AG04450 (cell line): ENCODE measurements at places on chromosomes 12 and 14.

DNA sequence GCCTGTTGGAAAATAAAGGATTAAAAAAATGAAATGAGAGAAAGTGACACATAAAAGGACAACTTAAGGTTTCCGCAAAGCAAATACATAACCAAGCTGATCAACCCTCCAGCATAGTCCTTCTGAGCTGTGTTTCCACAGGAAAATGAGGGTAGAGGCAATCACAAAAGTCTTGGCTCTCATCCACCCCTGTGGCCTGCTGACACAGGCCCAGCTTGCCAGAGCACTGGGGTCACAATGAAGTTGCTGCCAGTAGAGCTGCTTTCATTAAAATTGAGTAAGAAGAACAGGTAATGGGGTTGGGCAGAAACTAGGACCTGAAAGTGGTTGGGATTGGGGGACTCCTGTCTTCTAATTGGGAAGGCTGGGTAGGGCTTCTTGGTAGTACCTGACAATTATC is 65.9 kb downstream of the RERG start:
- no peak for DNase-seq

GRCh38 chr12:25477217-25477616 is 75.9 kb downstream of the LMNTD1 start:
- DNase-seq: no peak

- DNase-seq: no peak
Observed at GRCh38 chr14:74618078-74618952, 6.3 kb upstream of the LTBP2 start.

DNA sequence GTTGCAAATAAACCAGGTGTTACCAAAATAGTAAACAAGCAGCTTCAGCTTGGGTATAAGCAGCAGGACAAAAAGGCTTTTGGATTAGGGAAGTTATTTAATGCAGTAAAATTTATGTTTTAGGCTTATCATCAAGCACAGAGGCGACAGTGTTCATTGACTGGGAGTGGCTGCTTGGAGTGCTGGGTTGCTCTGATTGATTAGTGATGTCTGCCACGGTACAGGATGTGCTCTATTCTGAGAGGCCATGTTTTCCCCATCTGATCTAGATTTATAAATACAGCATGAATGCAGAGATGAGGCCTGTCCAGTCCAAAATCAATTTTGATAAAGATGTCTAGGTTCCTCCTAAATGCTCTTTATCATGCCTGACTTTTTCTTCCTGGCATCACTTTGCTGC is 83.5 kb downstream of the MAP1LC3B2 start:
- DNase-seq: no peak

- DNase-seq: no peak
Observed at GRCh38 chr12:116365114-116365513, 87.6 kb upstream of the MED13L start.

- no peak for DNase-seq
Observed at GRCh38 chr12:123879691-123880090, 92.9 kb downstream of the CCDC92 start.

DNA sequence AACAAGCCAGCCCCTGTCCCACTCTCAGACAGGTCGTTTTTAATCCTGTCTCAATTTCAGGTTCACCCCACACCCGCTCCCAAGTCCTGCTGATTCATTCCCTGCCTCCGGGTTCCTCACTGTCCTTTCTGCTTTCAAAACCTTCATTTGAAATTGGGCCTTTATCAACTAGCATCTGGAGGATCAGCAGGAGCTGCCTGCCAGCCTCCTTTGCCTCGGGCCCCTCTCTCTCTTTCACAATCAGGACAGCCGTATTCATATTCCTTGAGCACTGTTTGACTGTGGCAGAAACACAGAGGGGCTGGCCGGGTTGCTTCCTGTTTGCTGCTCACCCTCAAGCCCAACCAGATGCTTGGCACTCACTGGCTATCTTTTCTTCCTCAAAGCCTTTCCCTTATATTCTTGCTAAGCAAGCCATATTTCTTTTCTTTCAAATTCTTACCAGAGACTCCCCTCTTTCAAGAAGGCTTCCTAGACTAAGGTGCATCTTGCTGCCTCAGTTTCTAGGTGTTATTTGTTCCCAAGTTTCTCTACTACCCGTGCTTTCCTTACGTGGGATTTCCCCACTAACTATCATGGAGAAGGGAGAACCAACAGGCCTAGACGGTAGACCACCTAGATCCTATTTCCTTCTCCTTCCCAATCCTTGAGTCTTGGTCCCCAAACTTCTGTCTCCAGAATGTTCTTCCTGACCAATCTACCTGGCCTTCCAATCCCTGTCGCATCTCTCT is 3.0 kb downstream of the GALNT6 start:
- no peak for DNase-seq

DNA sequence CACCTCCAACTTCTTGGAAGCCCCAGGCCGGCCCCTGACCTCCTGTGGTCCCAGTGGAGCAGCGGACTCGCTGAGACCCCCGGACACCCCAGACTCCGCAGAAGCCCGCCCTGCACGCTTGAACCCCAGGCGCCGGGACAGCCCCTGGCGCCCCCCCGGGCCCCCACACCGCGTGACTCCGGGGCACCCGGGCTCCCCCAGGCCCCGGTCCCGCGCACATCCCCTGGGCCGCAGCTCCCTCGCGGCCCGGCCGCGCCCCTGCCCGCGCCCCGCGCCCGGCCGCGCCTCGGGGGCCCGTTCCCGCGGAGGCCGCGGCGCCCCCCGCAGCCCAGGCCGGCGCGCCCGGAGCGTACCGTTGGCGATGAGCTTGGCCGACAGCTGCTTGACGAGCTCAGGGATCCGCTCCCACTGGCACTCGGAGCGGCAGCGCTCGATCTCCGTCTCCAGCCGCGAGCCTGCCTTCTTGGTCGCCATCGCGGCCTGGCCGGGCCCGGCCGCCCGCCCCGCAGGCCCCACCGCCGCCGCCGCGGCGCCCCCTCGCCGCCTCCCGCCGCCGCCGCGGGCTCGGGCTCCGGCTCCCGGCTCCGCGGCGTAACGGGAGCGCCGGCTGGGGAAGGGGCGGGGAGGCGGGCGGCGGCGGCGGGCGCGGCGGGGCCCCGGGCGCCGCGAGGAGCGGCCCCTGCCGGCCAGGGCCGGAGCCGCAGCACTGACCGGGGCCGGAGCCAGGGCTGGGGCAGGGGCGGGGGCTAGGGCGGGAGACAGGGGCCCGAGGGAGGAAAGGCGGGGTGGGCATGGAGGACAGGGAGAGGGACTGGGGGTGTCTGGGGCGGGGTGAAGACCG is at the start of gene TTC7B:
TSS of gene TTC7B (minus strand) at position 609 of the 841 bp plus-strand sequence. CDS start at position 474, 135 bp downstream.
- DNase-seq: no peak

- DNase-seq: no peak
Observed at GRCh38 chr12:62694116-62694515, 227.5 kb downstream of the MON2 start.
